Adipocyte (in vitro differentiated cells): ENCODE measurements at places on chromosomes 2 and 18.

DNA sequence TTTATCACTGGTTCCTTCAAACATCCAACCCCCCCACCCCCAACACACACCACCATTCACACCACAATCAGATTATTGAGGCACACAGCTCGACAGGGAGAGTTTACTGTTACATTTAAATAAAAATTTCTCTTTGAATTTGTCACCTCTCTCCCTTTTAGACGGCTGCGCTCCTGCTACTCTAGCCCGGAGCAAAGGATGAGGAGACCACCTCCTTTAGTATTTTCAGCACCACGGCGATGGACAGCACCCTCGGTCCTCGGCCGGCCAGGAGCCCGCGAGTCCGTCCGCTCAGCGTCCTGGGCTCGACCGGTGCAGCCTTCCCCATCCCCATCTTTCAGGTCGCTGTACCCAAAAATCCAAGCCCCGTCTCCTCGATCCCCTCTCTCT, 892 bp downstream of the CELF4 start:
- peak; percentile 81 for DNase-seq

DNA sequence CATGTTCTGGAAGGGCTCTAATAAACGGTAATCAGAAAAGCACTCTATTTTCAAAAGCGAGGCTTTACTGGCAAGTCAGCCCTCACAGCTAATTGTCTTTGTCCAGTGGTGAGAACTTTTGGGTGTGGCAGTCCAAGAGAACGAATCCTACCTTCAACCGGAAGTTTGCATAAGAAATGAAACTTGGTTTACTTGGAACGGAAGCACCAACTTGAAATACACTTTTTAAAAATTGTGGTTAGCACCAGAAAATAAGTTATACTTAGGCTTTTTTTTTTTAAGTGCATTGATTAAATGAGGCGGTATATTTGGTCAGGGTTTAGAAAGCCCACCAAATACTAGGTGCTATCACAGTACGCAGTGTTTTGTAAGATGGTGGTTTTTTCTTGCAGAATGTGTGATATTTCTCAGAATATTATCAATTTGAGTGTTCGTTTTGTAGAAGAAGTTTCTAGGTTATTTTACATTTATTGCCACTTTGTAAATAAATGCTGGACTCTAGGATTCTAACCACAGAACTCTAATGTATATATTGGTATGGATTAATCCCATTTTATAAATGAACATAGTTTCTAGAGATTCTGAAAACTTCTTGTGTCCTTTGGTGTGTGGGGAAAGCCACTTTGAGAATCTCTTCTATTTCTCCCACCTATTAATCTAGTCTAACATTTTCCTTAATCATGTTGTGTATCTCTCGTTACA, 1.2 kb downstream of the MYL12A start:
- DNase-seq: peak; percentile 76

DNA sequence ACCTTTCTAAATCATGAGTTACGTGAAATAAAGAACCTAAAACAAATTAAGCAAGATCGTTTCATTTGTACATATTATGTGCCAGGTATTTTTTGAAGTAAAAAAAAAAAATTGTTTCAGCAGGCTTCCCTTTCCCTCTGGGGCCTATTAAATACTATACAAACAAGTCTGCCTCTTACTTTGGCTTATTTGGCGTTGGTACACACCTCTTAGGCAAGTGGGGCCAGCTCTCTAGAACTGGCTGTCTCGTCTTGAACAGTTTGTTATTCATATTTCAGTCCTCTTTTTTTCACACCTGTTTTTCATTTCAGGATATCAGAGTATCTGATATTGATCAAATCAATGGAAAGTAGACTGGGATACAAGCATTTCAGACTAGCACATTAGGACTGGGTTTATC, 27.4 kb upstream of the PPP3R1 start:
- DNase-seq: no peak

GRCh38 chr18:48821251-48821590, 129.5 kb downstream of the SMAD7 start:
- no peak for DNase-seq

GRCh38 chr2:1319393-1319792, 93.9 kb upstream of the TPO start:
- no peak for DNase-seq

DNA sequence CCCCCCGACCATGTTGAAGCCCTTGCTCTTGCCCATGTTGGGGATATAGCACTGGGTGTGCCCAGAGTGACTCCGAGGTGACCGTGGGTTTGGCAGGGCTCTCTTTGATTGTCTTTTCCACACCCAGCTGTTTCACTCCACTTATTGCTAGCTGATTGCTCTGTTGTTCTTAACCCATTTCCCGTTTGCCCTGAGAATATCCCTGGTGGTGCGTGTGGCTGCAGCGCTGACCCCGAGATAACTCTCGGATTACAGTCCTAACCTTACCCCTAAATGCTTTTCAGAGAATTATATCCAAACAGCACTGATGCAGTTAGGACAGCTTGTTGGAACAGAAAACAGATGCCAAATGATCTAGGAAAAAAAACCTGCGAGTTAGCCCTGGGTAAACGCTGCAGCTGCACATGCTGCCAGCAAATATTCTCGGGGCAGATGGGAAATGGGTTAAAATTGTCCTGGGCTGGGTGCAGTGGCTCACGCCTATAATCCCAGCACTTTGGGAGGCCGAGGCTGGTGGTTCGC, 34.3 kb upstream of the SNORC start:
- DNase-seq: no peak

- DNase-seq: no peak
Measured at GRCh38 chr2:4973973-4974372, 718.2 kb upstream of the SOX11 start.
